Activated T-helper 1 cell treated with anti-CD3 and anti-CD28 coated beads, Interleukin-12 subunit alpha, Interleukin-12 subunit beta, Interleukin-2, Interleukin-4 antibody, amounts not matched to agents 30 ng/mL and 10 ng/mL and 1 ng/mL, durations not matched to agents 14 hours and 24 hours and 36 hours (primary cell): ENCODE measurements at places on chromosomes 5 and 9. TPM values are rescaled to one million over a fixed set of nuclear protein-coding genes. Genes with fewer than 3 reads are reported as not detected.

- DNase-seq: no peak
These were observed 46.7 kb downstream of the FNBP1 start for GRCh38 chr9:129996161-129996830.

GRCh38 chr5:14204785-14205321, 61.7 kb downstream of the TRIO start:
- no peak for DNase-seq

- DNase-seq: no peak
These were observed 60.4 kb downstream of the CSNK1A1 start for GRCh38 chr5:149490599-149491485.

DNA sequence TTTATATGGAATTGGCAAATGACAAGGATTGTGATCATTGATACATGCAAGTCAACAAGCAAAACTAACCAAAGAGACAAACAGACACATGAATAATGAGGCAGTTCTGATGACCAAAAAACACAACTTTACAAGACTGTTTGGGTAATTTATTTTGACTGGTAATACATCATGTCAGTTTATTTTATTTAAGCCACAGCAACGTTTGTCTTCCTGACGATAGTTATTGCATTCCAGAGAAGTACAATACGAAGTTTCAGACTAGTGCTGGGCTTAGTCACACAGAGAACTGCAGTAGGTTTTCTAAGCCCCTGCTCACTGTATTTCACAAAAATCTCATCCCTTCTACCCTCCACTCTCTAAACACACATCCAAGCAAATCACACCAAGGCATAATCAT, 514.2 kb downstream of the RAB3C start:
- DNase-seq: no peak

- no peak for DNase-seq
These were observed 776.1 kb upstream of the COX7C start for GRCh38 chr5:85841653-85842052.

GRCh38 chr5:10329820-10330481, 22.2 kb upstream of the CMBL start:
- no peak for DNase-seq

Gene FAM200C
- total RNA-seq: 0.65 and 0.98 TPM in 2 replicates

Gene OR2V1
- not detected in 2 replicates for total RNA-seq

DNA sequence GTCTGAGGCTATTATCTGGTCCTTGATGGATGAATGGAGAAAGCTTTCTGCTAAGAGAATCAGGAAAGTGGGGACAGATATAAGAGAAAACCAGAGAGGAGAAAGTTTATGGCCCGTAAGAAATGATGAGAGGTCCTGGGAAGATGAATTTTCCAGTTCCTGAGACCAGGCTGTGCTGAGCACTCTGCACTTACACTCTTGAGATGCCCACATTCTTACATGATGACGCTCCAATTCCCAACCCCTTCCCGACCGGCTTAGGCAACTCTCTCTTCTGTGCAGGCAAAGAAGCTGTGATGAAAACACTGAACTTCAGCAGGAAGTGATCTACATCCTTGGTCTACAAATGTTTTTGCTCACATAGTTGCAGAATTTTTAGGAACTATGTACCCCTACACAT, 417.0 kb downstream of the ARHGEF28 start:
- no peak for DNase-seq

DNA sequence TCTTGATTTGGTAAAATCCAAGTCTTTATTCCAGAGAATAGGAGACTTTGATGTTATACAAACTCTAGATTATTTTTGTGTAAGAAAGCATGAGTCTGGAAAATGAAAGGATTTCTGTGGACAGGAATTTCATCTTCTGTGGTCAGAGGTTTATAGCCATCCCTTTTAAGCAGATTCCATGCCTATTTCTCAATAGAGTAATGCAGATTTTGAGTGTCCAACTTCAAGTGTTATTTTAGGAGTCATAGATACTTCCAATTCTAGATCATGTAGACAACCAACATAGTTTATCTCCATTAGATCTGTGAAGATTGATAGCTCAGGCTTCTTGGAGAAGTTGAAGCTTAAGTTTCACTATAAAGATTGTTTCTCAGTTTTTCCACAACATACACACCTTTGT, 379.7 kb downstream of the PSAT1 start:
- DNase-seq: no peak

DNA sequence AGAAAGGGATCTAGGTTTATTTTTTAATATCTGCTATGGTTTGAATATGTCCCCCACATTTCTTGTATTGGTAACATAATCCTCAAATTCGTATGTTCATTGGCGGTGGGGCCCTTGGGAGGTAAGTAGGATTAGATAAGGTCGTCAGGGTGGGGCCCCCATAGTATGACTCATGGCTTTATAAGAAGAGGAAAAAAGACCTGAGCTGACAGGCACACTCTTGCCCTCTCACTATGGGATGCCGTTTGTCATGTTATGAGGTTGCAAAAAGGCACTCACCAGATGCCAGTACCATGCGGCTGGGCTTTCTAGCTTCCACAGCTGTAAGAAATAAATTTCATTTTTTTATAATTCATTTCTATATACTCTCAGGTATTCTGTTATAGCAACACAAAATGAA, 67.3 kb upstream of the SGCD start:
- DNase-seq: no peak

GRCh38 chr5:96809921-96810320, 2.2 kb upstream of the ERAP1 start:
- peak; percentile 17 for DNase-seq

Gene SNAPC3
- total RNA-seq: 27.1 and 30.5 TPM in 2 replicates

DNA sequence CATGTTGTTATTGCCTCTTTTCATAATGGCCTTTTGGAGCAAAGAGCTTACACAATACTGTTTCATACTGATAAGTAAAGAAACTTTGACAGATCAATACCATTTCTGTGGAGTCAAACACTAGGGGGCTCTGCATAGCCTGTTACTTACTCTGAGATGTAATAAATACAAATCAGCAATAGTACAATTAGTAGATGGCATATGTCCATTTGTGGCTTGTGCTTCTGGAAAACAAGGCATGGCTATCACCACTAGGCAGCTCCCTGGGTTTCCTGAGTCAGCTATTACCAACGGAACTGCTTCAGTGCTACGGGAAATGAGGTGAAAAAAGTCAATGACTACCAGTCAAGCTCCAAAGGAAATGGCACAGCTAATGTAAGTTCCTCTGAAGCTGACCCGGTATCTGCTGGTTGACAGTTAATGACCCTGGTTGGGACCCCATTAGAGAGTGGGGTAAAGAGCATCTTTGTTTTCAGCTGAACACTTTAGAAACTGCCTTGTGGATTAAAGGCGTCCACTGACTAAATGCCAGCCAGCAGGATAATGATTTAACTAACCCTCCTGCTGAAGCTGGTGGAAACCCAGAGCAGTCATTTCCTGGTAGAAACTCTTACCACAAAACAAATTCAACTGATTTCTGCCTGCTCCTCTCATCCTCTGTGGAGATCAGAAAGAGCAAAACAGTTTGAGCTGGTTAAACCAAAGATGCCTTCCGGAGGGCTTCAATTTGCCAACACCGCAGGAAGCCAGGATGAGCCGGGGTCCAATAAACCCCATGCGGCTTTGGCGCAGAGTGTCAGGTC, 69.0 kb upstream of the FAM169A start:
- peak; percentile 29 for DNase-seq

- DNase-seq: no peak
These were observed 5.7 kb downstream of the PHF2 start for GRCh38 chr9:93582115-93582514.

Gene FRMD3
- 0.34 and 0.37 TPM in 2 replicates for total RNA-seq

DNA sequence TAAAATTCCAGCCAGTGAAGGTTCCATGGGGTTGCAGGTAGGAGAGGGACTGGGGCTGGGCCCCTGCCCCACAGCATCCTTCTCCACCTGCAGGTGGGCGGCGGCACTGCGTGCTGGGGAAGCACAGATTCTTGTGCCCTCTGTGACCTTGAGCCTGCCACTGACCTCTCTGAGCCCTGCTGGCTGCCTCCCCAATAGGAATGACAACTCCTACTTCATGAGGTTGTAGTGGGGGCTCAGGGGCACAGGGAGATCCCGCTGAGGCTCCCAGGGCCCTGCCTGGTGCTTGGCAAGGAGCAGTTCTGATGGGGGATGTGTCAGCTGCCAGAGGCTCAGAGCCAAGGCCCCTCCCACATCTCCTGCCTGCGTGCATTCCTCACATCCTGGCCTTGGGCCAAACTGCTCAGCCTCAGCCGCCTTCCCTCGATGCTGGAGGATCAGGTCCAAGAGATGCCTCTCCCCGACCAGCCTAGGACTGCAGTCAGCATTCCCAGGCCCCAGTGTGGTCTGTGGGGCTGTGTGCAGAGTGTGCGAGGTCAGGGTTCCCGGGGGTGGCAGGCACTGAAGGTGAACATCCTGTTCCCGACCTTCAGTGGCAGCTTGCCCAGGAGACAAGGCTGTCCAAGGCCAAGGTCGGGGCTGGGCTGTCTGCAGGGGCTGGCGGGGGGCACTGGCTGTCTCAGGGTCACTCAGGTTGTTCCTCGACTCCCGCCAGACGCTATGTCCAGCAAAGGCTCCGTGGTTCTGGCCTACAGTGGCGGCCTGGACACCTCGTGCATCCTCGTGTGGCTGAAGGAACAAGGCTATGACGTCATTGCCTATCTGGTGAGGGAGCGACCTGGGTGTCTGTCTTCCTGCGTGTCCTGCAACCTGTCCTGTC, 7.0 kb downstream of the ASS1 start:
- DNase-seq: no peak

- DNase-seq: no peak
These were observed 2.9 kb downstream of the KLHL3 start for GRCh38 chr5:137733006-137733405.

Gene GPR21
- total RNA-seq: 0.54 and 0.88 TPM in 2 replicates

GRCh38 chr9:83186155-83186737, 123.3 kb upstream of the RASEF start:
- DNase-seq: no peak

Gene C5orf52
- total RNA-seq: 0.39 TPM in 1 of 2 replicates, not detected in the other

Gene DAB2IP
- 0.05 TPM in 1 of 2 replicates, not detected in the other for total RNA-seq

Gene KLF4
- 2.3 and 3.3 TPM in 2 replicates for total RNA-seq

GRCh38 chr5:74950836-74951515, 84.8 kb upstream of the FAM169A start:
- no peak for DNase-seq
